OCI-M1 (cell line): ENCODE measurements at places on chromosomes 3 and 15.
A peak's percentile ranks its signal among the peaks of the same experiment; 100 is the strongest.

- no peak for DNase-seq
Observed at GRCh38 chr15:20340331-20340811, 201.2 kb downstream of the GOLGA6L6 start.

- DNase-seq = no peak
Observed at GRCh38 chr3:123789760-123790159, 94.4 kb downstream of the MYLK start.

GRCh38 chr3:149506540-149506939, 32.0 kb downstream of the TM4SF4 start:
- no peak for DNase-seq

DNA sequence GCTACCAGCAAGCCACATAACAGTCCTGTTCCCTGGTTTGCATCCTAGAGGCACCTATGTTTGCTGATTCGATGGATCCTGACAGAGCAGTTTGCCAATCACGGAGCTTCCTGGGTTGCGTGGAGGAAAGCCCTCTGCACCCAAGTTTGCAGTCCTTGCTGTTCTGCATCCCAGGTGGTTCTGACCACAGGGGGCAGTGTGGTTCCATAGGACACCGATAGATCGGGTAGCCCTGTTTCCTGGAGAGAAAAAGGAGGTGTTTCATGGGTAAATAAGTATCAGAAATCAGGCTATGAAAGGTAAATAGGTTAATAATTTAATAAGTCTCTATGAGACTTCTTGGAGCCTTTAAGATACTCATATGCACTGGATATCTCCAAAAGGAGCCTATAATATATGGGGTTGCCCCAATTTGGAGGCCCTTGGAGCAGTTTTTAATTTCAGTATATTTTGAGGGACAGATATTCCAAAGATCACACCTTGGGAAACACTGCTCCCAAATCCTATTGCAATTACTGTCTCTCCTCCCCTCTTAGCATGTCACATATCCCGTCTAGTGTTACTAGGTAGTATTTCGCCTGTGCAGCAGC, 194.6 kb upstream of the TPM1 start:
- DNase-seq = peak; percentile 67
